ENCODE measurements at places on chromosomes 11 and 22.
A peak's percentile ranks its signal among the peaks of the same experiment; 100 is the strongest.

- DNase-seq = no peak
Measured at GRCh38 chr22:46524203-46524740, 13.1 kb downstream of the CELSR1 start.

DNA sequence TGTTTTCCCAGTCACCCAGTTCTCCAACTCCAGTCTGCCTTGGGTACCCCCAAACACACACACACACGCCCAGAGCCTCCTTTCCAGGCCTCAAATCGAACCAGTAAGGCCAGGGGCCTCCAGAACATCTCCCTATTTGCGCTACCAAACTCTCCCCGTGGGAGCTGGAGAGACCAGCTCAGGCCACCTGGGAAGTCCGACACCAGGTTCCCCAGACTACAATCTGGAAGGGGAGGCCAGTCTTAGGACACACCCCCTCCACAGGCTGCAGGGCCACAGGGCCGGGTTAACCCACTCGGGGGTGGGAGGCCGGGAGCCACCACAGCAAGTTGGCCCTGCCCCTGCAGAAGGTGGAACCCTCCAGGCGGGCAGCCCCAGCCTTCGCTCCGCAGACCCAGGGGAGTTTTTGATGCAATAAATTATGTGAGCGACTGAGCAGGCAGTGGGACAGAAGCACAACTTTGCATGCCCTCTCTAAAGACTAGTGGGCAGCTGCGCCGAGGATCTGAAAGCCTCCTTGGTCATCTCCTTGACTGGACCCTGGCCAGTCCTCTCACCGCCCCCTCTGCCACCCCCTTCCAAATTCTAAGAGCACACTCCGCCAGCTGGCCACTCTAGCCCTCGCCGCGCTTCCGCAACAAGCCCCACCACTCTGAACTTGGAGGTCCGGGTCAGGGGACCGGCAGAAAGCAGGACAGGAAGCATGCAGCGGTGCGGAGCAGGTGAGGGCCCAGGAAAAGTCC is 2.8 kb downstream of the IGF2 start:
- DNase-seq = no peak

DNA sequence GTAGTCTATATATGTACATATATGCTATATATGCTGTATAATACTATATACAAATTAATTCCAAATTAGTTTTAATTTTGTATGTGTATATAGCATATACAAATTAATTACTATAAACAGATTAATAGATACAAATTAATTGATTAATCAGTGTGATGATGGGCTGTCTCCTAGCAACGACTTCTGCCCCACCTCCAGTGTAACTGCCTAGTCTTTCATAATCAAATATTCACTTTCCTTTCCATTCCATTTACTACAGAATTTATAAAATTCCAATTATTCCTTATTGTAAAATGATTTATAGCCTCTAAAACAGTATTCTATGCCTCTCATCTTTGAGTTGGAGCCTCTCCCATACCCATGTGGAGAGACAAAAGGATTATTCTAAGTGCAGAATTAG is 976 bp downstream of the HBD start:
- no peak for DNase-seq

DNA sequence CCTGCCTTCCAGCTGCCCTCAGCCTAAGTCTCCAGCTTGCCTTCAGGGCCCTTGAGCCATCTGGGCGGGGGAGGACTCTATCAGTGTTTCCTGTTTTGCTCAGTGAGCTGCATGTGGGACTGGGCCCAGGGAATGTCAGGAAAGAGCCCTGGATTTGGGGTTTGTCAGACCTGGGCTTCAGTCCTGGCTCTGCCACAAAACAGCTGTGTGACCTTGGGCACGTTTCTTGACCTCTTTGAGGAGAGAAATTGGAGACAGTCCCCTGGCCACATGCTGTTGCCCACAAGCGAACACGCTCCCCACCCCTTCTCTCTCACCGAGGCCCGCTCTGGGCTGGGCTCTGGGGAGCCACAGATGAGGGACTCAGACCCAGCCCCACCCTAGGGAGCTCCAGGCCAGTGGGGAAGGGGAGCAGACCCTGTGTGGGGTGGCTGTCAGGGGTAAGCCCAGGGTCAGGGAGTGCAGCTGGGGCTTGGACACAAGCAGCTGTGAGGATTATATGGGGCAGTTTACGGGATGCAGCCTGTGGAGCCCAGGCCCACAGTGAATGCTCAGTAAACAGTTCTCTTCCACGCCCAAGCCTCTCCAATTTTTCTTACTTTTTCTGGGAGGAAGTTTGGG is 12.3 kb downstream of the MYO7A start:
- no peak for DNase-seq

DNA sequence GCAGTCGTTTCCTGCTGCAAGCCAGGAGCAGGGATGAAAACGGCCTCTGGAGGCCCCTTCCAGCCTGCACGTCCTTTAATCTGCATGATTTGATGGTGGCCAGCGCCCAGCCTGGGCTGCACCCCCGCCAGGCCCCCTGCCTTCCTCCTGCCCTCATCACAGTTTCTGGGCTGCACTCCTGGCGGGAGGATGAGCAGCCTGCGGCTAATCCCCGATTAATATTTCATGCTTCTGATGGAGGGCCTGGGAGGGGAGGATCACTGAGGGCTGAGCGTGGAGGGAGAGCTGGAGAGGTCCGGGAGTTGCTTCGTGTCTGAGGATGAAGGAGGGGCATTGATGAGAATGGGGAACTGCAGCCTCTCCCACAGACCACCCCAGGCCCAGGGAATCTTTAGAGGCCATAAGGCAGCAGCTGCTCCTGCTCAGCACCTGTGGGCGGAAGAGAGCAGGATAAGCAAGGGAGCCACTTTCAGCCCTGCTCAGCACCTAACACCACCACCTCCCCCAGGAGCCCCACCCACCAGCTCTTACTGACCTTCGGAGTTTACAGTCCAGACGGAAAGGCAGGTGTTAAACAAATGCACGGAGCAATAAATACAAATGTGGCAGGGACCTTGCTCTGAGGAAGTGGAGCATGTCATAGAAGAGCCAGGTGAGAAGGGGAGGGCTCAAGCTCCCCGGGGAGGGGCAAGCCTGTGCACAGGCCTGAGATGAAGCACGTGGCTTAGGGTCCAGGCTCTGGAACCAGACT is 135.0 kb upstream of the NECTIN1 start:
- DNase-seq = no peak

DNA sequence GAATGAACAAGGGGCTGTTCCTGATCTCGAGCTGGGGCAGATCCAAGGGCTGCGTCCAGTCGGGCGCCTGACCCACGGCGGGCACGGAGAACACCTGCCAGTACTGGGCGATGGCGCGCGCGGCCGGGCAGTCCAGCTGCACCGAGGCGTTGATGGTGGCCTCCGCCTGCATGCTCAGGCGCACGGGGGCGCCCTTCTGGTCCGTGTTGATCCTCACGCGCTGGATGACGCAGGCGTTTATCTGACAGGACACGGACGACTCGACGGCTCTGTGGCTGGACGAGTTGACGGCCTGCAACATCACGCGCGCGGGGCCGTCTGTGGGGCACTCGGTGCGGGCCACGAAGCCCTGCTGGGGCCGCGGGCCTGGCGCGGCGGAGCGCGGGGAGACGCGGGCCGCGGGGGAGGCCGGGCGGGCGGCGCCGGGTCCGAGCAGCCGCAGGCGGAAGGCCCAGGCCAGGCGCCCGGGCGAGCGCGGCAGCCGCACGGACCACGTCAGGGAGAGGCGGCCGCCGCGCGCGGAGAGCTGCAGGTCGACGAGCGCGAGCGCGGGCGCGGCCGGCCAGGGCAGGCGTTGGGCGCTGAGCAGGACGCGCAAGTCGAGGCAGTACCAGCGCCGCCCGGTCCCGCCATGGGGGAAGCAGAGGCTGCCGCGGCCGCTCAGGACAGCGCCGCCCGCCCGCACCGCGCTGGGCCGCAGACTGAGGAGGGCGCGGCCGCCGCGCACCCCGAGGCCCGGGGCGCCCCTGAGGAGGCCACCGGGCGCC is 511 bp downstream of the PKDREJ start:
- no peak for DNase-seq

DNA sequence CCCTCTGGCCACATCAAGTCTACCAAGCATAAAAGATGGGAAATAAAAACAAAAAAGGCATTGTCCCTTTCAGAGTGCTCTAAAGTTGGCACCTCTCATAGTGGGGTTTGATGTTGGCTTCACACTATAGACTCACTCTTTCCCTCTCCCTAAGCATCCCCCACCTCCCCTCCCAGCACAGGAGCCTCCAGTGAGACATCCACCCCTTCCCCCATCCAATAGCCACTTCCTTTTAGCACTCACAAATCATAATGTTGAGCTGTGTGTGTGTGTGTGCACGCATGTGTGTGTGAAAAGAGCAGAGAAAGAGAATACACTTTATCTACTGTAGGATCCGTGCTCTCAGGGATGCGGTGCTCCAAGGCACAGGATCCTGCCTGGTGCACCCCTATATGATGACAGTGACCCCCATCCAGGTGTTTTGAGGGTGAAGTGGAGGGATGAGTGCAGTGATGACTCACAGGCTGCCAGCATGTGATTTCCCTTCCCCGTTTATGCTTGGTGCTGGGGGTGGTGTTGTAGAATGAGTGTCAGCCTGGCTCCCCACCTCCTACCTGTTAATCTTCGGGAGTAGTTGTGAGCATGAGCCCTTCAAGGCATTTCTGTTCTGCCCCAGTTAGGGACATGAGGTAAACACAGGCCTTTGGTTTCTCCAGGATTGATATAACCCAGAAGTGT is 235.2 kb upstream of the B3GAT1 start:
- no peak for DNase-seq

GRCh38 chr11:108624196-108624925 is 30.8 kb upstream of the EXPH5 start:
- DNase-seq = no peak

DNA sequence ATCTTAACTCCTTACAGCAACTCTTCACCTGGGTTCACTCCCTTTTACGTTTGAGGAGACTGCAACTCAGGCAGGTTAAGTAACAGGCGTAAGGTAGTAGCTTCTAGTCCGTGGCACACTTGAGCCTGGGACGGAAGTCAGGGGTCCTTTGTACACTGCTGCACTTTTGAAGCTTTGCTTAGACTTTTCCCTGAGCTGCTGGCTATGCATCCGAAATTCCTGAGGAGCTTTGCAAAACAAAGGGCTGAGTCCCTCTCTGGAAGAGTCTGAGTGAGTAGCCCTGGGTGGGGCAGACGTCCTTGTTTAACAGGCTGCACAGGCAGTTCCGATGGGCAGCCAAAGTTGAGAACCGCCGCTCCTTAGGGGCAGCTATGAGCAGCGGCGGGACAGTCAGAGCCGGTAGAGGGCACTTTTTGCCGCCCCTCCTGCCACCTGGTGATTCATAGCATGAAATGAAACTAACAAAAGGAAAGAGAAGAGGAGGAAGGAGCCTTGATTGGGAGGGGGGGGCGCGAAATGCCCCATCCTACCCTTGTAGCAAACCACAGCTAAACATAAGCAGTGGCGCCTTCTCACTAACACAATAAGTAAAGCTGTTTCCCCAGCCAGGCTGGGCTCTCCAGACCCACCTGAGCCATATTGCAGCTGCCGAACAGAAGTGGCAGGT is 1.4 kb downstream of the TMEM109 start:
- DNase-seq = peak; percentile 6

- no peak for DNase-seq
Measured at GRCh38 chr11:79113054-79113690, 327.7 kb downstream of the TENM4 start.

DNA sequence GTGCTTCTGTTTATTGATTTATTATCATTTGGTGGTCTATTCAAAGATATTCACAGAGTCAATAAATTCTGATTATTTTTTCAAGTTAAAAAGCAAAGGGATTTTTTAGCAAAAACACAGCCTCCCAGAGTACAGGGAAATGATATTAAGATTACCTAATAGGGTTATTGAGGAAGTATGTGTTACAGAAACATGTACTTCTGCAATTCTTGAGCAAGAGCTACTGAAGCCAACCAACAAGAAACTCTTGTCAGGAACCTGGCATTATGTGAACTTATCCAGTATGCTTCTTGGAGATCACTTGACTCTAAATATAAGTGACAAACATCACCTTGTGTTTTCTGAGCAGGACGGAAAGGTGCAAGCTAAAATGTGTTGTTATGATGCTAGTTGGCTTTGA is 42.0 kb upstream of the CARD18 start:
- DNase-seq = peak; percentile 45

DNA sequence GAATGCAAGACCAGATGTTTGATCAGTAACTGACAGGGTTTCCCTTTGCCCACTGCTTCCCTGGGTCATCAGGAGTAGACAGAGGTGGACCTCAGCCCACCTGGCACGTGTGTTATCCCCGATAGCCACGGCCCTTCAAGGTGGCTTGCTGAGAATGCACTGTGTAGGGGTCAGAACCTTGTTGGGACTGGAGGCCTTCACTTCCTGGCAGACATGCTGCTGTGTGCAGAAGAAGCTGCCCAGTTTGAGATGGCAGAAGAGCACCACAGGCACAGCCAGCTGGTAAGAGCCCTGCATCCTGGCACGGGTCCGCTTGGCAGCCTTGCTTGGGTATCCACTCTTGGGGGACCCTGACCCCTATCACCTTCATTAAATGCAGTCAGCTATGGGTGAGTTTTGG is 81.8 kb downstream of the SFI1 start:
- no peak for DNase-seq

DNA sequence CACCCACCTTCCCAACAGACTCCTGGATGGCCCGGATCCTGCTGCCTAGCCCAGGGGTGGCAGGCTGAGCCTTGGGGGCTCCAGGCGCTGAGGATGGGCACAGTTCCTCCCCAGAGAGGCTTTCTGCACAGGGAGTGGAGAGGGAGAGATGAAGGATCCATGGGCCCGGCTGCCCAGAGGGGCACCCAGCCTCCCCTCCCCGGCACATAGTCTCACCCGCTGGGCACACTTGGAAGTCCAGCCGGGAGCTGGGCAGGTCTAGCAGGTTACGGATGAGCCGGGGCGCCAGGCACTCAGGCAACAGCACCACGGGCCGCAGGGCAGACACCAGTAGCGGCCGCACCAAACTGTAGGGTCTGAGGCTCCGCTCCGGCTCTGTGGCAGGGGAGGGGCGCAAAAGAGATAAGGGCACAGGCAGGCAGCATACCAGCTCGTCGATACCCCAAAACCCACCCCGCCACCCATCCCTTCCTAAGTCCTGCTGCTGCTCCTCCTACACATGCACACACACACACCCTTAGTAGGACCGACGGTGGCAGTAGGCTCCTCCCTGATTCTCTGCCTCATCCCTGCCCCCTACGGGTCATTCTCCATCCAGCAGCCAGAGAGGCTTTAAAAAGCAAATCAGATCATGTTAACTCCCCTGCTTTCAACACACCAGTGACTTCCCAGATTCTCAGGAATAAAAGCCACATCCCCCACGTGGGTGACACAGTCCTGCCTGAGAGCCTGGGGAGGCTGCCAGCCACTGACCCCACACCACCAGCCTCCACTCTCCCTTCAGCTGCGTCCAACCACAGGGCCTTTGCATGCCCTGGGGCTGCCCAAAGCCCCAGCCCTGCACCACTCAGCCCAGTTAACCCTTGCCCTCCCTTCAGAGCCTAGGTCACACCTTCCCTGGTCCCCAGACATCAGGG is 6.5 kb upstream of the MFNG start:
- DNase-seq = no peak

Measured in skeletal muscle cell (primary cell).